HFFc6 (cell line): ENCODE measurements at places on chromosomes 1 and 21.

DNA sequence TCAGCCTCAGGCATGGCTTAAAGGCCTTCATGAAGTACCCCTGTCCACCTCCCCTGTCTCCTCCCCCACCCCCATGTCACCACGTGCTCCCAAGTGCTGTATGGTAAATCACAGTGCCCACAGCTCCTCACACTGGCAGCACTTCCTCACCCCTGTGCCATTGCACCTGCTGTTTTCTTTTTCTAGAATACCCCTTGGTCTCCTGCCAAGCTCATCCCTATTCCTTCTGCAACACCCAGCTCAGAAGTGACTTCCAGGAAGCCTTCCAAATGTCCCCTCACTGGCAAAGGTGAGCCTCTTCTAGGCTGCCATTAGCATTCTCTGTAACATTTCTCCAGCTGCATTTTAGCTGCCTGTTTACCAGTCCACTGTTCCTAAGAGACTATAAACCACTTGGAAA lies 9.4 kb downstream of the AKNAD1 start:
- DNase-seq, result no peak

GRCh38 chr1:185694081-185694480 lies 40.1 kb upstream of the HMCN1 start:
- no peak for DNase-seq

DNA sequence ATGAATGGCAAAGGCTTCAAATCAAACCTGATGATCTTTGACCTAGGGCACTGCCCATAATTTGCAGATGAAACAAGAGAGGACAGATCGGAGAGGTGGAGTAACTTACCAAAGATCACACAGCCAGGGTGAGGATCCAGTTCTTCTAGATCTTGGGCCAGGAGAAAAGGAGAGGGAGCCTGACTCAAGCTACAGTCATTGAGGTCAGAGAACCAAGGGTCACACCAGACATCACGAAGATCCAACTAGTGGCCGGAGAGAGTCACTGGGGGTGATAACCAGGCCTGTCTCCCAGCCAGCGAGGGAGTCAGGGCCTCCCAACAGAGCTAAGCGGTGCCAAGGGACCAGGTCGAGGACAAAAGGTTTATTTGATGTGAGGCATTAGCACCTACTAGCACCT lies 115.0 kb downstream of the RIPK4 start:
- DNase-seq, result no peak

- peak; percentile 92 for DNase-seq
These were observed 12.1 kb downstream of the C8A start for GRCh38 chr1:56866656-56867055.

- DNase-seq, result no peak
These were observed 1.6 kb downstream of the OR2AK2 start for GRCh38 chr1:247966532-247967204.

DNA sequence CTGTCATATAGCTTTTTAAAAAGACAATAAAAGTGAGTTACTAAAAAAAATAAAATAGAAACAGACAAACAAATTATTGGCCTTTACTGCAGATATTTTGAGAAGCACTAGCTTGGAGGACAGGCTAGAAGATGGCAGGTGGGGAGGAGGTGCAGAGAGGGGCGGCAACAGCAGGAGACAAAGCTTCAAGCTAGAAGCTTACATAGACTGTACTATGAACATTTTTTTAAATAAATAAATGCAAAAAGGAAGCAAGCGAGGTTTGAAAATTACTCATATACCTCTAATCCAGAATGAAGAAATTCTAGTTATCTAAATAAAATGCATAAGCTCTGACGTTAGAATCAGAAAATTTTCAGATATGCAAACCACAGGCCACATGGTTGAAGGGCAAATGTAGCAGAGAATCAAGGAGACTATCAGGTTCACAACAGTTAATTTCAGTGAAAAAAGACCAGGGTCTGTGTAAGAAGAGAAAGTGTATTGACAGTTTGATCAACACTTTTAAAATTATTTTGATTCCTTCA lies 54.9 kb downstream of the NRIP1 start:
- peak; percentile 77 for DNase-seq

- DNase-seq, result no peak
These were observed 617.7 kb upstream of the ADGRL2 start for GRCh38 chr1:81183051-81183450.
